ENCODE measurements at places on chromosomes 16 and 17. TPM values are rescaled to one million over a fixed set of nuclear protein-coding genes. Genes with fewer than 3 reads are reported as not detected.

Gene GAS2L2
- not detected for polyA plus RNA-seq

Gene KRTAP4-1
- not detected for polyA plus RNA-seq

Gene HOXB13
- polyA plus RNA-seq = not detected

Gene GFAP
- 0.45 TPM for polyA plus RNA-seq

Gene LRRC75A
- polyA plus RNA-seq = 1.7 TPM

Gene OTOP3
- polyA plus RNA-seq = not detected

All from IgD-negative memory B cell (primary cell).